ENCODE measurements at places on chromosomes 12 and 14.

- DNase-seq = no peak
These were observed 125.4 kb downstream of the STXBP6 start for GRCh38 chr14:24924544-24924943.

- DNase-seq = no peak
These were observed 38.6 kb downstream of the FOXN4 start for GRCh38 chr12:109270494-109270893.

DNA sequence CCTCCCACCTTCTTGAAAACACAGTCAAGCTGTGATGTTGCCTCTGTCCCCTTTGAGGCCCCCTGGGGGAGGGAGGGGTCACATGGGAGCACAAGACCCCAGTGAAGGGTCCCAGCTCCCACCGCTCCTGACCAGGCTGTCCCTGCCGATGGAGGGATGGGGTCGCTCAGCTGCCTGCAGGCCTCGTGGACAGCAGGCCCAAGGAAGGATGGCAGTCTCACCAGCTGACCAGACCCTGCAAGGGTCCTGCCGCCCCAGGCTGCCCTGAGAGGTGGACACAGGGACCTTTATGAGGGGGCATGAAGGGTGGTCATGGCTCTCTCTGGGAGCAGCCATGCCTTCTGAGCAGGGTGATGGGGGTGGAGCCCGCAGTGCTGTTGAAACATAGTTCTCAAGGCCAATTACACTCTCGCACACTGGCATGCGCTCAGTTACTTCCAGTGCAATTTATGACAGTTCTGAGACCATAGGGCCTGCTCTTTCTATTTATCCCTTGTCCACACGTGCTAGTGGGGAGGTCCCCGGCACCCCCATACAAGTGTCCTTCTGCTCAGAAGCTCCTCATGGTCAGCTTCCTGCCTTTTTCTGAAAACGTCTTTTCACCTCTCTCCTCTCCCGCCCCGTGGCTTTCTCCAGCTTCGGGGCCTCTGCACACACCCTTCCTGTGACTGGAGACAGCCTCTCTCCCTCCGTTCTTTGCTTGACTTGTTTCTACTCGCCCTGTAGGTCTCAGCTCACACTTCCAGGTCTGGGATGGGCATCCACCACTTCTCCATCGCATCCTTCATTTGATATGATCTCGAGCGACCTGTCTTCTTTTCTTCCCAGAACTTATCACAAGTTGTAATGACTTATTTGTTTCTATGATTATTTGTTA is 313.1 kb downstream of the ADGRD1 start:
- no peak for DNase-seq

GRCh38 chr14:72876710-72877063 is 17.2 kb downstream of the DPF3 start:
- no peak for DNase-seq

DNA sequence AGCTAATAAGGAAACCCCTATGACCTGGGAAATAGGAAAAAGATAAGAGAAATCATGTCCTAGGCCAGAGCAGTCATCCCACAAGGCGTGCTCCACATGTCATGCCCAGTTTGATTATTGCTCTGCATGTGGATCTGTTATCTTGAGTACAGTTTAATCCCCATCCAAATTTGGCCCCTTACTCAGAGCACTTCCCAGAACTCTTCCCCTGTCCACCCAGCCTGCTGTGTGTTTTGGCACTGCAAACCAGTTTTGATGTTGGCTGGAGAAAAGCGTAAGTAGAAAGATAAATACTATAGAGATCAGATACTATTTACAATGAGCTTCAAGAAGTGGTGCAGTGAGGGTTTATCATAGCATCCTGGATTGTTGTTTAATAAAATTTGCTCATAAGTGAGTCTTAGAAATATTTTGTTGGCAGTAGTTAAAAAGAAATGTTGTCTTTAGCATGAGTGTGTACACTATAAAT is 83.8 kb downstream of the PTPRB start:
- no peak for DNase-seq

GRCh38 chr14:72607386-72608130 is 286.3 kb downstream of the DPF3 start:
- no peak for DNase-seq

GRCh38 chr12:69919495-69919894 is 94.5 kb downstream of the MYRFL start:
- no peak for DNase-seq

Data from stimulated activated CD8-positive, alpha-beta memory T cell treated with anti-CD3 and anti-CD28 coated beads, Interleukin-4, amount 100 ng/mL, for 24 hours (primary cell).